ENCODE measurements at places on chromosomes 5 and 9.
A peak's percentile ranks its signal among the peaks of the same experiment; 100 is the strongest.

- DNase-seq: no peak
These were observed 419.9 kb downstream of the CCDC171 start for GRCh38 chr9:15972760-15973159.

- peak; percentile 75 for DNase-seq
These were observed 65.3 kb downstream of the RXRA start for GRCh38 chr9:134391319-134392231.

GRCh38 chr5:135053278-135053677 lies 19.2 kb upstream of the PITX1 start:
- no peak for DNase-seq

DNA sequence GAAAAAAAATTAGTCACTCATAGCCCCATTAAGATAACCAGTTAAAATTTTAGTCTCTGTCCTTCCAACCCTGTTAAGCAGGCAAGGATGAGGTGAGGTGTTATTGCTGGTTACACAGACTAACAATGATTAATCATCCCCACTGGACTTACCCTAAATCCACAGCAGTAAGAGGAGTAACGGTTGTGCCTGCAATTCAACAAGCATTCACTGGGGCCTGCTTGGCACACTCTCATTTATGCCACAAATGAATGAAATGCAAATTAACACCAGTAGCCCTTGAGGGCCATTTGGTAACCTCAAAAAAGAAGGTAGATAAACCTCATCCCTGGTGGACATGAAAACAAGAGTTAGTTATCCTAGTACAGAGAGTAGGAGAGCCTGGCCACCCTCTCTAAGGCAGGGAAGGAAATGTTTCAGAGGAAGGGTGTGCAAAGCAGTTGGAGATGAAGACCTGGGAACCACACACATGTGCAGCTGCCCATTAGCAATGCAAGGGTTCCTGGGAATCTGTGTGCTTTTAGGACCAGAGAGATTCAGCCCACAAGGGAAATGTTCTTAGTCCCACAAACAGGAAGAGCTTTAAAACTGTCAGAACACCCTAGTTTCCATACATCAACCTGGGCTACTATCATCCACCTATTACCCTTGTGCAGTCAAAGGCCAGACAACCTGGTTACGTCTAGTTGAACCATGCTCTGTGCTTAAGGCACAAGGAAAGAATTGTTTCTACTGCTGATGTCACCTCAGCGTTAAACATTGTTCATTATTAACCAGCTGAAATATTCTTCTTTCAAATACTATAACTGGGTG lies 7.7 kb downstream of the LHFPL2 start:
- DNase-seq: no peak

- no peak for DNase-seq
These were observed 111.2 kb downstream of the SMARCA2 start for GRCh38 chr9:2126331-2126803.

DNA sequence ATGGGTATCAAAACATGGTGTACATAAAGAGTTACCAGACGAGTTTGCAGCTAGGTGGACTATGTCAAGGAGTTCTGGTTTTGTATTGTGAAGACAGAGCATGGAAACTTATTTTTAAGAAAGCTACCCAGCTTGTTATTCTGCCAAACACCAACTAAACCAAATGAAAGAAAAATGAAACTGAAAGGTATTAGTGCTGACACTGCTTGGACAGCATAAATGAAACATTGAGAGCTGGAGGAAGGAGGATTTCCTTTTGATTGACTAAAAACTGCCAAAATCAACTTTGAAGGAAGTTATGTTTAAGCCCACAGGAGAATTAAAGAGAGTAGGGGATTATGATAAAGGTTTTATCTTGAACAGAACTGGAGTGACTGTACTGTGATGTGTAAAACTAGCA lies 766.2 kb downstream of the PTPRD start:
- DNase-seq: no peak

DNA sequence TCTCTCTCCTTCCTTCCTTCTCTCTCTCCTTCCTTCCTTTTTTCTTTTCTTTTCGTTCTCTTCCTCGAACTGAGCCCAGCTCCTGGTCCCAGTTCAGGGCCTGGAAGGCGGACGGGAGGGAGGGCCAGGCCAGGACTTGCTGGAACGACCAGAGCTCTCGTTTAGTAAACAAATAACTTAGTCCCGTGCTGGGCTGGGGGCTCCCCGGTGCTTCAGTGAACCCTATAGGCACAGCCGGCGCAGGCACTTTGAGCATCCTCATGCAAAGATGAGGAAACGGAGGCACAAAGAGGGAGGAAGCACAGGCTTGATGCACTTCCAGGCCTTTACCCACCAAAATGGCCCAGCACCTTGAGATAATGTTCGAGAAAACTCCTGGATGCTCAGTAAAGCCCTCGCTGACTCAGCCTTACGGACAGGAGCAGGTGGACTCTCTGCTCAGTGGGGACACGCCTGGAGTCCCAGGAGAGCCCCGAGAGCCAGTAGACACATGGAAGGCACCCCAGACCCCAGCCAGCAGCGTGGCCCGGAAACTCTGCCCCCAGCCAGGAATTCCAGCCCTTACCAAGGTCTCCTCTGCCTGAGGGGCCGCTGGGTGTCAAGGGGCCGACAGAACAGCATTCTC lies 18.8 kb downstream of the FAM163B start:
- no peak for DNase-seq

- no peak for DNase-seq
These were observed 369.9 kb upstream of the FAM174A start for GRCh38 chr5:100165309-100165708.

- peak; percentile 72 for DNase-seq
These were observed 89.2 kb upstream of the PRLR start for GRCh38 chr5:35319333-35320002.

GRCh38 chr9:137055385-137056364 lies 1.8 kb upstream of the ENTPD2 start:
- DNase-seq: no peak
